ENCODE measurements at places on chromosomes 16 and 17.

DNA sequence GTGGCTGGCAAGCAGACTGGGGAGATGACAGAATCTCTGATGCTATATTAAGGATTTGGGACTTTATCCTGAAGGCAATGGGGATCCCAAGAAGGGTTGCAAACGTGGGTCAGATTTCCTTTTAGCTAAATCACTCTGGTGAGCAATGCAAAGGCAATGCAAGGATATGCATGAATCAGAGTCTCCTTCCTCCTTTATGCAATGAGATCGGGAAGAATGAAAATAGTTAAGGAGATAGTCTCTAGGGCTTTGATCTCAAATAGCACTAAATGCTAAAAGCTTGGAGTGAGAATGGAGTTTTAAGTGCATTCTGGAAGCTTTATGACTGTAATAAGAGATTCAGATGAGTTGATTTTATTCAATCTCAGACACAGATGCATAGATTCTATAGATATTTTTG lies 27.2 kb upstream of the SHISA9 start:
- DNase-seq = no peak

GRCh38 chr16:67361038-67361437 lies 32.3 kb downstream of the TPPP3 start:
- no peak for DNase-seq

DNA sequence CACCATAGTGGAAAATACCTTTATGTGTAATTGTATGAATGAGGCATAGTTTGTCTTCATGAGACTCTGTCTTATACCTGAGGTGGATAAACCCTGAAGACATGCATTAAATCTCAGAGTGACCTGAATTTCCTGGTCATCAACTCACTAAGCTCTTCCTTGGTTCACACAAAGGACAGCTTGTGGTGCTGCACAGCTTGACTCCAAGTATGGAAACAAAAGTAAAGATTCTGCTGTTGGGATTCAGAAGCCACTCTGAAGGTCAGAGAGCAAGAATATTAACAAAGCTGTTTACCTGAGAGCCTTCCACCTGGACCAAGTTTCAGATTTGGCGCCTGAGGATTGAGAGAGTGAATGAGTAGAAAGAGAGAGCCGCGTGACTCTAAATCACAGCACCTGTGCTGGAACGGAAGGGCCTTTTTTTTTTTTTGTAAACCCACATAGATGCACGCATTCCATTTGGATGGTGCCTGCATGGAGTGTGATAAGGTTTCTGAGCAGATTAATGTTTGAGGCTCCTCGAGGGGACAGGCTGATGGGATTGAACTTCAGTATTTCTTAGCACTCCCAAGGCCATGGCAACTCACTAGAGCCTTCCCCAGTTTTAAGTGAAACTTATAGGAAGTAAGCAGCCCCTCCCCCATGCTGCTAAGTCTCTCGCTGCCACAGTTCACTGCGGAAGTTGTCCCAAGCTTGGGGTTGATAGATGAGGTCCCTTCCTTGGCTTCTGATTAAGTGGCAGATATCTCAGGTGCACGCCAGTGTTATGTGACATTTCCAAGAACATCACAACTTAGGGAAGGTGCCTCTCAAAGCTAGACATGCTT lies 28.7 kb downstream of the CALB2 start:
- DNase-seq = no peak

DNA sequence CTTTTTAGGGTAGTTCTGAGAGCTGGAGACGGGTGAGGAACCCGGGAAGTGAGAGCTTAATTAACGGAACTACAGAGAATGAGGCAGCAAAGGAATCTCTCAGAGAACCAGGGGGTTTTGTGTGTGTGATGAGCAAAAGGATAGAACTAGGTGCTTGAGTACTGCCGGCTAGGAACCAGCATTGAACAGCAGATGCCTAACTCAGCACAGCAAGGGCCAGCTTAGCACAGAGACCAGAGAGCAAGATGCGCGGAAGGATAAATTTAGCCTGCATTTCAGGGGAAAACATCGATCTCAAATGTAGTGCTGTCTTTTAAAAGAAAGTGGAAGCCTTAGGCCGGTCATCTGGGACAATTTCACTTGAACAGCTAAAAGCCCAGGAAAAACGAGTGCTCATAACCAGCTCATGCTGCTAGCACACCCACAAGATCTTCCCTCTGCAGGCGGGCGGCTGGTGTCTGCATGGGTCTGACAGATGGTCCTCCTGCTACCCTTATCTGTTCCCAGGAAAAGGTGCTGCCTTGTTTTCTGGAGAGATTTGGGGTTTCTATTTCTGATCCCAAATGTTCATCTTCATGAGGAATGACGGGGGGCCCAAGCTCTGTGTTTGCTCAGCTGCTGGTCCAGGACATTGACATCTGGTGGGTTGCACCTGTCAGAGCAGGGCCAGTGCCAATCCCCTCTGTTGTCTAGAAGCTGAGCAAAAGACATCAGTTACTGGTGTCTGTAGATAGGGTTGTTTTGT lies 103.9 kb downstream of the SOCS1 start:
- no peak for DNase-seq

GRCh38 chr16:86928523-86929011 lies 350.2 kb downstream of the FOXL1 start:
- DNase-seq = no peak

- DNase-seq = no peak
Measured at GRCh38 chr17:77019893-77020379, 120.8 kb upstream of the SEC14L1 start.
